GM23338 (cell line): ENCODE measurements at places on chromosomes 5 and 9. TPM values are rescaled to one million over a fixed set of nuclear protein-coding genes. Genes with fewer than 3 reads are reported as not detected.

Gene CLIC3
- total RNA-seq, result 0.56 TPM in 1 of 2 replicates, not detected in the other

Gene AHRR
- 0.97 and 1.8 TPM in 2 replicates for total RNA-seq

GRCh38 chr9:91047993-91048607, 246.5 kb downstream of the SYK start:
- no peak for DNase-seq

GRCh38 chr5:102090770-102091169, 205.3 kb downstream of the SLCO4C1 start:
- peak; percentile 64 for DNase-seq

DNA sequence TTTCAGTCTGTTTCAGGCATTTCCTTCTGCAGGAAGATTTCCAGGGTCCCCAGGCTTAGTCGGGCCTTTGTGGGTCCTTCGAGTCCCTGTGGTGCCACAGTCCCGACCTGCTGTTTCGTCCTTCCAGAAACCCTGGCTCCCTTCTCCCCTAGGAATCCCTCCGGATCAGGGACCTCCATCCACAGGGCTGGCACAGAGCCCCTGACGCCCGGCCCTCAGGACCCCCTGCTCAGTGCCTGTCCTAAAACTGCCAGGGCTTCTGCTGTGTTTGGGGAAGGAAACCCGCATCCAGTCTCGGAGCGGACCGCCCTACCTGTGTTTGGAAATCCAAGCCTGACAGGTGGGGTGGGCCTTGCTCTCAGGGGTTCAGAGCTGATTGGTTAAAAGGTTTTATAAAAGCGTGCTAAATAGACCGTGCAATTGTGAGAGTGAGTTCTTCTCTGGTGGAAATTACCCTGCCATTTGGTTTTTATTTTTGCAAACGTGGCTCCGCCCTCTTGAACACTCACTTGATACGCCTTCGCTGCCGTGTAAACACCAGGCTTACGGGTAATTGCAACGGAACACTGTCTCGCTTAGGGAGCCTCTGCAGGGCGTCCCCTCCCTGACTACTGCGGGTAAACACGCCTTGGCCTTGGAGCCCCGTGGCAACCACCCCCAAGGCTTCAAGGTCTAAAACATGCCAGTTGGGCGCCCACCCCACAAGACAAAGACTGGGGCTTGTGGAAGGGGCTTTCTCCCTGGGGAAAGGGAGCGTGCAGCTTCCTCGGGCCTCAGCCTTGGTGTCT, 121.2 kb downstream of the PHF2 start:
- DNase-seq, result no peak

DNA sequence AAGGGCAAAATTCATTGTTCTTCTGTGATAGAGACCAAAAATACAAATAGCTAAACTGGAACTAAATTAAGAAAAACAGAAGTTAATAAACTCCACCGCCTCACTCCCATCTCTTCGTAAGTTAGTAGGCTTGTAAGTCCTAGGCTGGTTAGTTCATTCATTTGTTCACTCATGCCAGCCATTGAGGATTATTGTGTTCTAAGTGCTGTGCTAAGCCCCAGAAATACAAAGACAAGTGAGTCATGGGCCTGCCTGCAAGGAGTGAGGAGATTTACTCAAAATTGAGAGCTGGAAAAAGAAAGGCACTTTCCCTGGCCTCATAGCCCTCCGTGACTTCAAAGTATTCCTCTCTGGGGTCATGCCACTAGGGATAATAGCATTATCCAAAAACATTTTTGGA, 8.5 kb downstream of the DOCK8 start:
- no peak for DNase-seq

DNA sequence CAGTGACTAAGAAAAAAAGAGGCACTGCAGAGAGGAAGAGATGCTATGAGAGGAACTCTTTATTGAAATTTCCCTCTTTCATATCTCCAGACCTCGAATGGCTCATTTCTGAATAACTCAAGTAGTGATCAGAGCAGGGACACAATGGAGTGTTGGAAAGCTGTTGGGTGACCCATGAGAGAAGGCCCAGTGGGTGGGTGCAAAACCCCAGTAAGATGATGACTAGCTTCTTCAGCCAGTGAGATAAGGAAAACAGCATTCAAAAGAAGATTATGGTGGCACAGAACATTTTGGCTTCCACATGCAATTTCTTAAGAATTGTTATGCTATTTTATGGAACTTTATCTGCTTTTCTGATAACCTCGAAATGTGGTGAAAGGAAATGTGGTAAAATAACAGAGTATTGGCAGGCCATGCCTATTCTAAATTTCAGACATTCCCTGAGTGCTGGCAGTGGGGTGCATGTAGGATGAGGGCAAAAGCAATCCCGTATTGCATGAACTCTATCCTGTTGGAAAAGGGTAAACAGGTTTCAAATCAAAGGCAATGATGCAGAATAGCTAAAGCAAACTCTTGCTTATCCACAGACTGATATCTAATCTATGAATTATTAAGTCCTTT, 128.0 kb upstream of the KLF9 start:
- no peak for DNase-seq

- DNase-seq, result no peak
These were observed 294.7 kb downstream of the CSNK1G3 start for GRCh38 chr5:123806644-123807043.

- DNase-seq, result no peak
These were observed 196.8 kb upstream of the TRIM32 start for GRCh38 chr9:116490321-116490720.

DNA sequence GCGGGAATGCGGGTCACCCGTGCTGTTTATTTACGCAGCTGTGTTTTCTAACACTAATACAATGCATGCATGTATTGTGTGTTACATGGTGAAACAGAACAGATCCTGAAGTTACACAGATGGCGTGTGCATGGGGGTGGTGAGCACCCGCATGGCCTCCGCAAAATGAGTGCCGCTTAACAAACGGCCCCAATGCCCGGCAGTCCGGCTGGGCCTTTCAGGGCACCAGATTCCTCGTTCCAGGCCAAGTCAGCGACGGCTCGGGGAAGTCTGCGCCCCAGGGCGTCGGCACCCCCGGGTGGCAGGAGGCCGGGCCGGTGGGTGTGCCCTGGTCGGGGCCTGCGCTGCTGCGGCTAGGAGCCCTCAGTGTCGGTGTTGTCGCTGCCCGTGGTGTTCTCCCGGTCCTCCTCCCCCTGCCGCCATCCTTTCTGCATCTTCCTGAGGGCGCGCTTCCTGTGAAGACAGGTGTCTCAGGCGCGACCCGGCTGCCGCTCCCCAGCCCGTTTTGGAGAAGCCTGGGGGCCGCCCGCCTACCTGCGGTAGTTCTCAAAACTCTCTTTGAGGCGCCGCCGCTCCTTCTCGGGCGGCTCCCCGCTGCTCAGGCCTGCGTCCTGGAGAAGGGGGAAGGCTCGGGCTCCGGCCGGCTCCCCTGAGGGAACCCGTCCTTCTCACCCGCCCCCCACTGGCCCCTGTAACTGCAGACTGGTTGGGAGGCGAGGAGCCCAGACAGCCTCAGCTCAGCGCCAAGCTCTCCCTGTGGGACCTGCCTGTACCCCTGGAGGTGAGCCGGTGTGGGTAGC, 605 bp upstream of the DNLZ start:
- DNase-seq, result peak; percentile 65

DNA sequence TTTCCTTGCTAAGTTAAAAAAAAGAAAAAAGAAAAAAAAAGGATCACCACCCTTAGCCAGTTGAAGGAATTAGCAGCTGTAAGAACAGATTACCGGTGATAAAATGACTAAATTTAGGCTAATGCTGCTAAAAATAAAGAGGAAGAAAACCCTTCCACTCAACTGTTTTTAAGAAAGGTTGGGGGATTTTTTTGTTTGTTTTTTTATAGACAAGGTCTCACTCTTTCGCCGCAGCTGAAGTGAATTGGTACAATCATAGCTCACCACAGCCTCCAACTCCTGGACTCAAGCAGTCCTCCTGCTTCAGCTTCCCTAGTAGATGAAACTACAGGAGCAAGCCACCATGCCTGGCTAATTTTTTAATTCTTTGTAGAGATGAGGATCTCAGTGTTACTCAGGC, 101.7 kb downstream of the SNCAIP start:
- DNase-seq, result no peak

- peak; percentile 92 for DNase-seq
These were observed 332.3 kb downstream of the CWC27 start for GRCh38 chr5:65100911-65101631.
